ENCODE measurements at places on chromosomes 13 and 19.
A peak's percentile ranks its signal among the peaks of the same experiment; 100 is the strongest.

- no peak for DNase-seq
Observed at GRCh38 chr13:40026741-40027140, 371.3 kb downstream of the COG6 start.

GRCh38 chr19:50325310-50326100, 3.7 kb downstream of the KCNC3 start:
- DNase-seq: peak; percentile 53

GRCh38 chr13:106089261-106089980, 446.0 kb downstream of the EFNB2 start:
- DNase-seq: no peak

DNA sequence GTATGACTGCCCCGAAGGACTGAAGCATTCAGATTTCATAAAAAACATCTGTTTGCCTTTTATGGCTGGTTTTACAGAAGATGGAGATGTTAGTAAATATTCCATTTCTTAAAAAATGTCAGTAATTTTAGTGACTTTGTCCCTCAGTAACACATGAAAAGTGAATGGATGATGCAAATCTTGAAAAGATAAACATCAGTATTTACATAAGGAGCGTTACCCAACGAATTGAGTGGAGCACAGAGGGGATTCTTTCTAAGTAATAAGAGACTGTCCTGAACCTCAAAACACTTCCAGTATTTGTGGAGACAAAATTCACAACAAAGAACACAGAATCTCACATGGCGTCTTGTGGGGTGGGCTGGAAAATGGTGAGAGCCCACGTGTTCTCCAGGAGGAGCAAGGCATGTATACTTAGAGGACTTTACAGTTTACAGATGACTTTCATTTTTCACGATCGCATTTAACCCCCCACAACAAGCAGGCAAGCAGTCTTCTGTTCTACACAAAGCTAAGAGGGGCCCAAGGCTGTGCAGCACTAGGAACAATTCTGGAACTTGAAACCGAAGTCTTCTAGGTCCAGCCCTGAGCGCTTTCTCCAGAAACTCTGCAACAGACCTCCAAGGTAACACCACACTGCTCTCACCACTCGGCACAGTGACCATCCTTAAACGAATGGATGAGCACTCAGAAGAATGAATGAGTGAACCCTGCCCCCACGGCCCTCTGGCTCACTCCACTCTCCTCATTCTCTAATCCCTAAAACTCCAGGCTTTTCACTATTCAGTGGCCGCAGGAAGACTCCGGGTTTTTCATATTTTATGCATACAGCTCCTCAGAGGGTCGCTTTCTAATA, 709.8 kb downstream of the UQCRFS1 start:
- no peak for DNase-seq

GRCh38 chr13:27141746-27142145, 29.9 kb downstream of the USP12 start:
- no peak for DNase-seq

DNA sequence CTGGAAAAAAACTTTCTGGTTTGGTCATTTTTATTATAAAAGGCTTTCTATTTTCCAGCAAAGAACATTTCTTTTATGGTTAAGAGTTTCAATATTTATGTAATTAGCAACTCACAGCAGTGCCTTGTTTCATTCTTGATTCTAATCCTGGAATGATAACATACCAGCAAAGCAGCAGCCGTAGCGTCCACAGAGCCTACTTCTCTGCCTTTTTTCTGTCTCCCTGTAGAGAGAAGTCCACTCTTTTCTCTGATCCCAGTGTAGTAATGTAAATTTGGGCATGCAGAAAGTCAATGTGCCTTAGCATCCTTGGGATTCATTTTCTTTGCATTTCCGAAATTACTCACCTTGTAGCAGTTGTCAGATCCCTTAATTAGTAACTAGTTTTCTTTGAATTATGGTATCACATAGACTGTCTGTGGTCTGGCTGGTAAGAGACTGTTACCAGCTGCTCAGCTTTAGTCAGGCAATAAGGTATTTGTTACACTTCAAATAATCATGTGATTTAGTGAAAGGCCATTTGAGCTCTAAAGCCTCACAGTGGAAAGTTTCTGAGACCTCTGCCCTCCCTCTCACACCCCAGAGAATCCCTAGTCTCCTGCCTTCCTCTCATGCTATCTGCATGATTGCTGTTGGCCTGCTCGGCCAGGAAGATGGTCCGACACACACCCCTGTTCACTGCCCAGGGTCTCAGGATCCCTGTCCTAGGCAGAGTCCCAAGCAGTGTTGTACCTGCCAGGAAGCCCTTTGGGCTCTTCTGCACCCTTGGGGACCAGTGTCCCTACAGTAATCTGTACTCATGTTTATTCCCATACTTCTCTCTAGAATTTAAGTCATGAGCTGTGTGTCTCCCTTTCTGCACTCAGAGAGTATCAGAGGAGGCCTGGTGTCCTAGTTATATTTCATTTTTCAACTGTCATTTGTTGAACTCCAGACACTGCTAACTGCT, 86.3 kb downstream of the LRCH1 start:
- no peak for DNase-seq

GRCh38 chr13:25130944-25131343, 35.0 kb downstream of the PABPC3 start:
- no peak for DNase-seq

- DNase-seq: peak; percentile 67
Observed at GRCh38 chr13:72458701-72459100, 268.7 kb downstream of the MZT1 start.

DNA sequence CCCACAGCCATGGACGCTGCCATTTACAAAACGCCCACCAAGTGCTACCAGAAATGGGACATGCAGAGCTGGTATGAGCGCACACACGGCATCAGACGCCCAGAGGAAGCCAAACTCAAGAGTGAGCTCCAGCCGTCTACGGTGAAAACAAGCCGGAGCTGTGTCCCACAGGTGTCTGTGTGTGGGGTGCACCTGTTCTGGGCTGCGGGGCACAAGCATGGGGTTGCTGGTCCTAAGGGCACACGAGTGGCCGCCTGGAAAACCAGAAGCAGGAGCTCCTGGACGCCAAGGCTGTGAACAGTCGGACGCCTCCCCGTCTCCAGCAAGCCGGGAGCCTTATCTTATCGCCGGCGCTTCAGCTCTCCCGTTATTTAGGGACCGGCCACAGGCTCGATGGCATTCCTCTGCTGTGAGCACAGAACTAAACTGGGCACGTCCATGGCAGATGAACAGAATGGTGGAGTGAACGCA, 1.3 kb downstream of the ADPRHL1 start:
- DNase-seq: no peak

DNA sequence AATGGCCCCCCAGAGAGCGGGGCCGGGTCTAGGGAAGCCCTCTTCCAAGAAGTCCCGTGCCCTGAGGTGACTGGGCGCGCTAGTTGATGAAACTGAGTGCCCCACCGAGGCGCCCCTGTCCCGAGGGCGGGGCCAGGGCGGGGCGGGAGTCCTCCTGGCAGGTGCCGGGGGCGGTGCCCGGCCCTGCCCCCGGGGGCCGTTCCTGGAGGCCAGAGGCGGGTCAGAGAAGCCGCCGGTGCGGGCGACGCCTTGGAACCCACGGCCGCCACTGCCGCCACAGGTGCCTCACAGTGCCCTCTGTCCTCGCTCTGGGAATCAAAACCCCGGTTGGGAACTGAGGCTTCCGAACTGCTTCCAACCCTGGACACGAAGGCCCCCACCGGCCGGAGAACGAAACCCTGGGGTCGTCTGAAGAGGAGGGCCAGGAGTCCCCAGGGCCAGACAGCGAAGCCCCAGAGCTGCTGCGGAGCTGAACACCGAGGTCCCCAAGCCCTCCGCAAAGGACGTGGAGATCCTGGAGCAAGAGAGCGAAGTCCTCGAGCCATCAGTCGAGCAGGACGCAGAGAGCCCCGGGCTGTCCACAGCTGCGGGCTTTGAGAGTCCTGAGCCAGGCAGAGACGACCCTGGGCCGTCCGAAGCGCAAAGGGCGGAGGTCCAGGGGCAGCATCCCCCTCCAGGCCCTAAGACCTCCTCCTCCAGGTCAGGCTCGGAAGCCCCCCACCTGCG, at the start of gene MISP3:
MISP3 (plus strand) TSS at position 252 of the 726 bp plus-strand sequence. CDS start 524 bp downstream, outside the sequence.
- peak; percentile 45 for DNase-seq

GRCh38 chr19:29872224-29872731, 60.5 kb downstream of the CCNE1 start:
- DNase-seq: no peak

DNA sequence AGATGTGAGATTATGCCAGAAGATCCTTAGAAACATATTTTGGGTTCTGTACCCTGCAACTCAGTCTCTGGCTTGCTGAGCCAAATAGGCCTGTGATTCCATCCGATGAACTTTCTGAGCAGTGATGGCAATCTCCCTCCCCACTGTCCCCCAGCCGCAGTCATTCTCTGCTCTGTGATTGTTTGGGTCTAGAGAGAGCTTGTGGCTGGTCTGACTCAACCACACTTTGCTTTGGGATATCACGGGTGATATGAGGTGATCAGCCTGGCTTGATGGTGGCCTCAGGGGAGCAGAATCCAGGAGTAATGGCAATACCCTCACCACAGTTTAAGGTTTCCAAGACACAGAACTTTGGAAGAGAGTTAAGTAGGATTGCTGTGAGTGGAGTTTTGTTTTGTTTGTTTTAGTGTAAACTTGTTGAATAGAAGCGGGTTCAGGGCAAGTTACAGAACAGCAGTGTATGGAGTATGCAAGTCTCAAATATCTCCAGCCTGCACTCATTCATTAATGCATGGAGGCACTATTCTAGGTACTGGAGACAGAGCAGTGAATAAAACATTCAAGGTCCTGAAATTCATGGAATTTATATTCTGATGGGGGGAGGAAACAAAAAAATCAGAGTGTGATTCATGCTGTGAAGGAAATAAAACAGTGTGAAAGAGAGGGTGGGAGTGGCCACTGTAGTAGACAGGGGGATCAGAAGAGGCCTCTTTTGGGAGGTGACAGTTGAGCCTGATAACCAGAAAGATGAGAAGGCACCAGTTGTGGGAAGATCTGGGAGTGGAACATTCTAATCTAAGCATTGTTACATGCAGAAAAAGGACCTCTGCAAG, 5.3 kb downstream of the SAMD4B start:
- DNase-seq: peak; percentile 60

DNA sequence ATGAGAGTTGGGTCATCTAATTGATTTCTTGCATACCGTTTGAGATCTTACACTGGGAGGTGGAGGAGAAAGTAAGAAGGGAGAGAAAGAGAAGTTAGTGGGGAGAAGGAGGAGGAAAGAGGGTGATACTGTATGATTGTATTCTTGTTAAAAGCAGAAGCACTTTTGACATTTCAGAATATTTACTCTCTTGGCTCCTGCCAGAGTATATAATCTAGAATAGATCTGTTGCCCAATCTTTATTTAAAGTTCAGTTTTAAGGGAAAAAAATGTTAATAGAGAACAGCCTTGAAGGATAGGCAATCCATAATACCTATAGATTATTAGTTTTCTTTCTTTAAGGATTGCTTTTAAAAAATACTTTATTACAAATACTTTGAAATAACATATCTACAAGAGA, 41.5 kb downstream of the PDS5B start:
- no peak for DNase-seq

GRCh38 chr13:109348519-109349258, 437.7 kb downstream of the IRS2 start:
- peak; percentile 66 for DNase-seq

DNA sequence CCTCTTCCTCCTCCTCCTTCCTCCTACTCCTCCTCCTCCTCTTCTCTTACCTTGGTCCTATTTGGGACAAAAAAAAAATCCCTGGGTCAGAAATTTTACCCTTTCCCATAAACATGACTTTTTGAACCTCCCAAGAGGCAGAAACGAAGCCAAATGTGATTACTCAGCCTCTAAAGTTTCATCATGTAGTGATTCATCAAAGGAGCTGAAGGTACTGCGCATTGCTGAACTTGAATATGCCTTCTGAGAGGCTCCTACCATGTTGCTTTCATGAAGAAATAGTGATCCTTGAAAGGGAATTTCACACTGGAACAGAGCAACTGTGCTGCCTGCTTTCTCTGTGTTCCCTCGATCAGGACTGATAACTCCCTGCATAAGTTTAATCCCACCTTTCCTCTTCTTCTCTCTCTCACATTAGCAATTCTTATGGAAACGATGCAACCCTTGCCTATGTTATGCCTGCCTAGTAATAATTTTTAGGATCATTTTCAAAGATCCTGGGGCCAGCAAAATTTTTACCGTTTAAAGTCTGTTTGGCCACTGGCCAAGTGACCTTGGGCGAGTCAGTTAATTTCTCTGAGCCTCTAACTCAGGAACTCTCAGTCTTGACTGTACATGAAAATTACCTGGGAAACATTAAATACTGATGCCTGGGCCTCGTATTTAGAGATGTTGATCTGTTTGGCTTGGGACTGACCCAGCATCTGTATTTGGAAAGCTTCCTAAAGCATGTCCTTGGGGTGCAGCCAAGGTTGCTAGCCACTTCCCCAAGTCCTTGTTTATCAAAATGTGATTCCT, 149.5 kb downstream of the DCT start:
- peak; percentile 97 for DNase-seq

- DNase-seq: no peak
Observed at GRCh38 chr13:77760893-77761292, 63.4 kb downstream of the SLAIN1 start.

- no peak for DNase-seq
Observed at GRCh38 chr13:43289470-43290255, 266.3 kb downstream of the DNAJC15 start.

- no peak for DNase-seq
Observed at GRCh38 chr19:49549045-49549444, 21.2 kb downstream of the RCN3 start.

GRCh38 chr19:41904118-41904870, 21.3 kb downstream of the ARHGEF1 start:
- DNase-seq: no peak

DNA sequence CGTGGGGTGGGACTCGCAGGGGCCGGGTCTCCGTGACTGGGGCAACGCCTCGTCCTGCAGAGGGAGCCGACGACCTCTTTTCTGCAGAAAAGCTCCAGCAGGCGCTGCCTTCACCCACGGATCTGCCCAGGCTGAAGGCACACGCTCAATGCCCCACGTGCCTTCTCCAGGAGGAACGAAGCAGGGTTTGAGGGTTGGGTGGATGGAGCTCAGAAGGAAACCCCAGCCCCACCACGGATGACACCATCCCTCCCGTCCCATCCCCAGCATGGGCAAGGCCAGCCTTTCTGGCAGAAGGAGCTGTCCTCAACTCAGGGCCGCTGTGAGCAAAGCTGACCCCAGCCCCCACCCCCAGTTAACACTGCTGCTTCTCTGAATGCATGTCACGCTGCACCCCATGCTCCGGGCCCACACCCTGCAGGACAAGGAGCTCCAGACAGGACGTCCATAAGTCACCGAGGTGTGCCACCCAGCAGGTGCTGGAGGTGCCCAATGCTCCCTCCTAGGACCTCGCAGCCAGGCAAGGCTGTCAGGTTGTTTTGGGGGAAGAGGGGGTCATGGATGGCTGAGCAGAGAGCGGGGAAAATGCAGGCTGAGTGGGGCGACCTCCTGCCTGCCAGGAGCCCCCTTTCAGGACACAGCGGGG, 7.4 kb downstream of the C19orf25 start:
- DNase-seq: no peak

- no peak for DNase-seq
Observed at GRCh38 chr19:35715355-35715809, 2.4 kb upstream of the KMT2B start.

DNA sequence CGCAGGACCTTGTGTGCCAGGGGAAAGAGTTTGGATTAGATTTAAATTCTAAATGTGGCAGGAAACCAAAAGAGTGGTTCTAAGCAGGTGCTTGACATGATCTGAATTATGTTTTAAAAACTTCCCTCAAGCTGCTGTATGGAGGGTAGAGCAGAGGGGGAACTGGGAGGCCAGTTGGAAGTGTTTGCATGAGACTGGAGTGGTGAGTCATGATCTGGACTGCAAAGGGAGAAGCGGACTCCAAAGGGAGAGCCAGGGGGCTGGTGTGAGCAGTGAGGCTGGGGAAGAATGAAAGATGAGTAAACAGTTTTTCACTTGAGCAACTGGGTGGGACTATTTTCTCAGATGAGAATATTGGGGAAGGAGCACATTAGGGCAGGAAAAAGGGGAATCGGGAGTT, 206.1 kb downstream of the DNAJC15 start:
- peak; percentile 84 for DNase-seq
